ENCODE measurements at places on chromosomes 3 and 15.
A peak's percentile ranks its signal among the peaks of the same experiment; 100 is the strongest.

GRCh38 chr3:135382188-135382587, 583.3 kb upstream of the PPP2R3A start:
- no peak for DNase-seq

- no peak for DNase-seq
These were observed 30.5 kb downstream of the CD47 start for GRCh38 chr3:108060331-108060730.

DNA sequence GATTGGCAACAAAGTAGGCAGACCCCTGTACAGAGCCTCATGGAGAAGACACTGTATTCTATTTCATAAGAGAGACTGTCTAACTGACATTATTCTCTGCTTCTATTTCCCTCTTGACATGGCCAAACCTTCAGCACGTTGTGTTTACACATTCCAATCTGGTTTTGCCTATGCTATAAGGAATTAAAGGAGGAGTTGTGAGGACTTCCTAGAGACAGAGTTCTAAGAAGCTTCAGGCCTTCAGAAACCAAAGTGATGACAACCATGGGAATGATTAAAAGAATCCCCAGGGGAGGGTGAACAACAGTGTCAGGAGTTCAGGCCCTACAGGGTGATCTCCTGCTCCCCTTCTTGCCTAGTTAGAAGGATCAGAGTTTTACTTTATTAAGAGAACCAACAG, 44.9 kb upstream of the CAPN7 start:
- DNase-seq: no peak

DNA sequence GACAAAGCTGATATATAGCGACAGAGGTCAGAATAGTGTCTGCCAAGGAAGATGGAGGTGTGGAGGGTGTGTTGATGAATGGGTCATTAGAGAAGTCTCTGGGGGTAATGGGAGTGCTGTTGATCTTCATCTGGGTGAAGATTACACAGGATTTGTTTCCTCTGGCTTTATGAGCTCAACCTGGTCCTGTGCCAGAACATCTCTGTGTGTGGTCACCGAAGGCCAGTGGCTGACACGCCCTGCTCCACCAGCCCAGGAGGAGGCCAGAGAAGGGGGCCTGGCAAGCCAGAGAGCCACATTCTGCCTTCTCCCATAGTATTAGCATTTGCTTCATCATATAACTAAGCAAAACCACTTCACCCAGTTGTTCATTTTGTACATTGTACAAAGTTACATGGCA, 121.1 kb downstream of the ZNF621 start:
- no peak for DNase-seq

DNA sequence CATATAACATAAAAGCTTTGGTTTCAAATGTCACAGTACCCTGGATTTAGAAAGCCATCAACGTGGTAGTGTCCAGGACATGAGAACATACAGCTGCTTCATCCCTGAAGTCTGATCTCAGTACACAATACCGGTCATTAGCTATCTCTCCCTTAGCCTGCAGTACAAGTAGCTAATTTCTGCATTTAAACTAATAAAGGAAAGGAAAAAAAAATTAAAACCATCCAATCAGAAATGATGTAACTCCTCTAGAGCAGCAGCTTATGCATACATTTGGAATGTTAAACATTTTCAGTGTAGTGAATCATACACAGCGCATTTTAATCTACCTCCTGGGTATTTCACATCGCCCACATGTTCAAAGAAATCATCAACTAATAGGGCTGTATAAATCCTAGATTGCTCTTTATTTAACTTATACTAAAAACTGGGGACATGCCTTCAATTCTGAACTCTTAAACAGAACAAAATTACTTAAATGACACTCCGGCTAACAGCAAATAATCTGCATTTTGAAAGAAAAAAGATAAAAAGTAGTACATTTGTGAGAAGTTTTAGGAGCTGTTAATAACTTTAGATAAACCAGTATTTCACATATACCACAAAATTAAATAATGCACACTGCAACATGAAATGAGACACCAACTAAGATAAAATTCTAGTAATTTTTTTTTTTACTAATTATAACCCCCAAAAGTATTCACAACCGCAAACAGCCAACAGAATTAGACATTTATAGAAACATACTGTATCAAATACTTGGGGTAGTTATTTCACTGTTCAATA, 3.7 kb downstream of the IGF2BP2 start:
- no peak for DNase-seq

DNA sequence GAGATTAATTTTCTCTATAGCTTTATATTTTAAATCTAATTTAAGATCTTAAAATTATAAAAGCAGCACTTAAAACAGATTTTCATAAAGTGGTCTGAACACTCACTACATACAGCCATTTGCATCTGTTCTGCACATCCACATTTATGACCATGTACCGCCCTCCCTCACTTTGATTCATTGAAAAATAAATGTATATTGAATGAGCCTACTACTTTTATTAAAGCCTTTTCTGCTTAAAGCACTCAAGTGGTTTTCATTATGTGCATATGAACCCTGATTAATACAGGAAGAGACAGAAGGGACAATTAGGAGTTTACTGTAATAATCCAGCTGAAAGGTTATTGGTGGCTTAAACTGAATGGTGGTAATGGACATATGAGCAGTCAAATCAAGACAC, 129.4 kb downstream of the DLG1 start:
- DNase-seq: no peak

GRCh38 chr3:154684440-154684839, 254.4 kb upstream of the GPR149 start:
- no peak for DNase-seq

DNA sequence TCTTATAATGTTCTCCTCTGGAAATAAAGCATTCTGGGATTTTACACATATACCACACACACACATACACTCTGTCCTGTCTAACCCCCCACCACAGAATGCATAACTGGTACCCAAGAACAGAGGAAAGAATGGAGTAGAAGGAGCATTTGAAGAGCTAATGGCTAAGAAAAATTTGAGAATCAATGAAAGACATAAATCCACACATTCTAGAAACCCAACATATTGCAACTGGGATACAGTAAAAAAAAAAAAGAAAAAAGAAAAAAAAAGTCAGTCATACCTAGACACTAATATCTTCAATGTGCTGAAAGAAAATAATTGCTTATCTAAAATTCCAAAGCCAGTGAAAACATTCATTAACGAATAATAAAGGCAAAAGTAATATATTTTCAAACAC, 20.9 kb downstream of the CEP70 start:
- DNase-seq: no peak

GRCh38 chr3:192917404-192918274, at the start of gene MB21D2:
MB21D2 (minus strand) TSS chr3:192917856; CDS start chr3:192917840, 16 bp downstream.
- DNase-seq: no peak

GRCh38 chr3:11724615-11725339, 81.1 kb upstream of the VGLL4 start:
- DNase-seq: peak; percentile 30

DNA sequence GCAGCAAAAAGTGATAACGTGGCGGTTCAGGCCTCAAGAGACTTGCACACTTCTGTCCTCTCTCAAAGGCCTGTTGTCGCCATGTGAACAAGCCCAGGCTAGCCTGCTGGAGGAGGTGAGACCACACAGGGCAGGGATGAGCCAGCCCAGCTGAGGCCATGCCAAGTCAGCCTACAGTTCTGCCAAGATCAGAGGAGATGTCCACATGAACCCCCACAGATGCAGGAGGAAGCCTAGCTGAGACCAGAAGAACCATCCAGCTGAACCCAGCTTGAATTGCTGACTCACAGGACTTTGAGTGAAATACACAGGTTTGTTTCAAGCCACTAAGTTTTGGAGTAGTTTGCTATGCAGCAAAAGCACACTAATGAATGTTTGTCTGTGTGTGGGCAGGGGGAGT, 50.3 kb upstream of the SEC13 start:
- no peak for DNase-seq

DNA sequence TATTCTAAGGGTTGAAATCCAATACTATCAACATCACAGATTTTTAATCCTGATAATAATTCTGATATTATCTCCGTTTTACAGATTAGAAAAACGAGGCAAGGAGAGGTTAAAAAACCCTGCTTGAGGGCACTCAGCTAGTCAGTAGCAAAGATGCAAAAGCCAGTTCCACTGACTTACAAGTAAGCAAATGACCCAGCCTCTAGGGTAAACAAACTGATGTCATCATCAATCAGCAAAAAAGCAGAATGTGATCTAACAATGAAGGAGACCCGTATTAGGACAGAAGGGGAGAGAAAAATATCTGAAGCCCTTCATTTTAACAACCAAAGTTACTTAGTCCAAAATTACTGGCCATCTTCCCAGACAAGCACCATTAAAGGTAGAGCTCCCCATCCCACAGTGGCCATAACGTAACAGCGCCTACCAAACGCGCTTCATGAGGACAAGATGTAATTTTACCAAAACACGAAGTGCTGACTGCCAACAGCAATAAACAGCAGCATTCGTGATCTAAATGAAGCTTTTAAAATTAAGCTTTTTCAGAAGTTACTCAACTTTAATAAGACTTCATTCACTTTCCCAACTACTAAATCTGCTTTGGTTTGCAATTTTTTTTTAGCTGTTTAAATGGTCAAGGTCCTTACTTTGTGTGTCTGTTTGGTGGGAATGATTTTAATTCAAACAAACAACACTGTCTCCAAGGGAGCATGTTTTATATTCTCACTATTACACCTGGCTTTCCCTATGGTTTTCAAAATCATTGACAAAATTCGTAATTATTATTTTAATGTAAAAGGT, 176.6 kb downstream of the OSBPL10 start:
- no peak for DNase-seq

GRCh38 chr15:63503739-63504246, 600 bp upstream of the USP3 start:
- DNase-seq: no peak

- no peak for DNase-seq
These were observed 401.5 kb downstream of the ZBTB20 start for GRCh38 chr3:114745322-114746240.

DNA sequence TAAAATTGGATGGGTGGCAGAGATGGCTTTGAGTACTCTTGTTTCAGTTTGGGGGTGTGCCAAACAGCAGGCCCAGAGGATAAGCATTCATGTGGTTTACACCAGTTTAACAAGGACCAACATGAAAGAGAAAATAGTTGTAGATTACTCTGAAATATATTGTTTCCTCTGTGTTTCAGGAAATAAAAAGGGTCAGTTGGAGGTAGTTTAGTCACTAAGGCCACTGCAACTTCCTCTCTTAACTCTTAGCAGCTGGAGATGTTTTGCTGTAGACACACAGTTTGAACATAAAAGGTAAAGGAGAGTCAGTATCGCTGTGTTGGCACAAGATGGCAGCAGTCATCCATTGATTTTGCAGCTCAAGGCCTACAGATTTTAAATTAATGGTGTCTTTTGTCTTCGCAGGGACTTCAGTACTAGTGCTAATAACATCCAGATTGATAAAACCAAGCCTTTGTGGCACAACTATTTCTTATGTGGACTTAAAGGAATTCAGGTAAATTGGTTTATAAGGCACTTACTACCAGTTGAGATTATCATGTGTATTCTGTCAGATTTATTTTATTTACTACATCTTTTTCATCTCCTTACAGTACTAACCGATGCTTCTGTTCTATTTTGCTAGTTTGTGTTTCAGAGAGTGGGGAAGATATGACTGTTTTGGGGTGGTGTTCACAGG, 65.5 kb downstream of the GALK2 start:
- DNase-seq: peak; percentile 56

GRCh38 chr15:101018016-101018415, 98.9 kb downstream of the LRRK1 start:
- DNase-seq: no peak

DNA sequence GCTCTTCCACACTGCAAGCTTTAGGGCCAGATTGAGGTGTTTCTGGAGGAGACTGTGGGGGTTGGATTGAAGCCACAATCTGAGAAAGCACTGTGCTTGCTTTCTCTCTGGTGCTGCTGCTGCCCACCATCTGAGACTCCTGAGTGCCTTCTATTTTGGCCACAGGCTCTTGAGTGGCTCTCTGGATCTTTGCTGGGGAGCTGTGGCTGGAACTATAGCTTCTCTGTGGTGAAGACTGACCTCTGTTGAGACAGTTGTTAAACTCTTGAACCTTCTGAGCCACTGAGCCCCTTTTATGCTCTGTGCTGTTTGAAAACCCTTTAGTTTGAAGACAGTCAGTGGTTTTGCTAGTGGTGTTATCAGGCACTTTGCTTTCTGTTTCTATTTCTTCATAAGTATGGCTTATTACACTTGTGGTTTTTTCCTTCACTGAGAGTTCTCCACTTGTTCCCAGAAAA, 108.7 kb upstream of the TSPAN3 start:
- DNase-seq: peak; percentile 74

- no peak for DNase-seq
These were observed 175.1 kb upstream of the TSC22D2 start for GRCh38 chr3:150232992-150233451.

DNA sequence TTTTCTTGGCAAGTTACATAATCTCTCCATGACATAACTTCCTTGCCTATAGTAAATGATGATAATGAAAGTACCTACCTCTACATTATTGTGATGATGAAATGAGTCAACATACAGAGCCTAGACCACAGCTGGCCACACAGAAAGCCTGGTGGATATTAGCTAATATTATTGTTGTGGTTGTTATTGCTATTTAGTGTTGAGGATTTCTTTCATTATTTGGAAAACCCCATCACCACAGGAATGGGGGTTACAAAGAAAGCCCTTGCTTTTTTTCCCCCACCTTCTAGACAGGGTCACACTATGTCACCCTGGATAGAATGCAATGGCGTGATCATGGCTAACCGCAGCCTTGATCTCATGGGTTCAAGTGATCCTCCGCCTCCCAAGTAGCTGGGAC, 125.0 kb downstream of the PDZRN3 start:
- no peak for DNase-seq

DNA sequence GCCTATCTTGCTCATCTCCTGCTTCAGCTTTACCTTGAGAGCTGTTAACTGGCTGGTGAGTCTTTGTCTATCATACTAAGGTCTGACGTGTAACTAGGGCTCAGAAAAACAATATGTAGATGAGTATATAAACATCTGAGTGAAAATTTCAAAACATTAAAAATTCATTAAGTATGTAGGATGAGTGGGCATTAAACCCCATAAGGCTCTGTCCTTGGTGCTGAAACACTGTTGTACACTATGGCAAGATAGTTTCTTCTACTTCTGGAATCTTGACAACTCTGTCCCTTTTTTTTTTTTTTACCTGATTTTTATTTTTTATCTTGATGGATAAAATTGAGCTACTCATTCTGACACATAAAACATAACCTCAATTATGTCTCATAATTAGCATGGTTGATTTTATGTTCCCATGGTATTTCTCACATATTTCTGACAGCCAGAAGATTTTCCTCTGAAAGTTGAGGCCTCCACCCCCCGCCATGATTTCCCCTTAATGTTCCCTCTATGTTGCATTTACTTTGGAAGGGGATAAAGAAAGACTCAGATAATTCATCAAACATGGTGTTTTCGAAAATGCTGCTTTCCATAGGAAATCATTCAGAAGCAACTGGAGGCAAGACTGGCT, 54.3 kb downstream of the DGKG start:
- DNase-seq: no peak

DNA sequence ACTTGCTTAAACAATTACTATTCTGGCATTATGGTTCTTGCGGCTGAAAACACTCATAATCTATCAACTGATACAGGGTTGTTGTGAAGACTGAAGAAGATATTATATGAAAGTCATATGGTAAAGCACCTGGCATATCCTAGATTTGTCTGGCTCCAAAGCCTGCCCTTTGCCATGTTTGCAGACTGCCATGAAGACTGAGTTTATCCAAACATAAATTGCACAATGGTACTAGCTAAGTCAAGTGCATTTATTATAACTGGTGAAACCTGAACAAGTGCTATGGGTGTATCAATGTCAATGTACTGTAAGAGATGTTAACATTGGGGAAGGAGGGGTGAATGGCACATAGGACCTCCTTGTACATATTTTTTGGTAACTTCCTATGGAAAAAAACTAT, 87.4 kb upstream of the MEX3B start:
- DNase-seq: no peak
